ENCODE measurements at places on chromosomes 7 and 10. TPM values are rescaled to one million over a fixed set of nuclear protein-coding genes. Genes with fewer than 3 reads are reported as not detected.

CFAP43 gene
- polyA plus RNA-seq = not detected

PAOX gene
- polyA plus RNA-seq = 45.3 TPM

DENND2A gene
- polyA plus RNA-seq = 0.98 TPM

WDR86 gene
- 3.5 TPM for polyA plus RNA-seq

PRKCQ gene
- polyA plus RNA-seq = 0.12 TPM

ZPBP gene
- not detected for polyA plus RNA-seq

TMEM229A gene
- polyA plus RNA-seq = not detected

CTBP2 gene
- polyA plus RNA-seq = not detected
